ENCODE measurements at places on chromosomes 5 and 9.

DNA sequence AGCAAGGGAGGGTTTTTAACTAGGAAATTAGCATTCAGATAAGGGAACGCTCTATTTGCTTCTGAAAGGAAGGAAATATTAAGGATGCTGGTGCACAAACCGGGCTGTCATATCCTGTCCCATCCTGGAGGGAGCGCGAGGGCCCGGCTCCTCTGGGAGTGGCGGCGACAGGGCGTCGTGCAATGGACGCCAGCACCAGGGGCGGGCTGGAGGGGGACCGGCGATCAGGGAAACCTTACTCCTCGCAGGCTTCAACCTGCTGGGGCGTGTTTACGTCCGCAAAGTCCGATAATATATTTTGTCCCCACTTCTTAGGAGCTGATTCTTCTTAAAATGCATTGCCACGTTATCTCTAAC lies 197.1 kb upstream of the TBCA start:
- no peak for DNase-seq

DNA sequence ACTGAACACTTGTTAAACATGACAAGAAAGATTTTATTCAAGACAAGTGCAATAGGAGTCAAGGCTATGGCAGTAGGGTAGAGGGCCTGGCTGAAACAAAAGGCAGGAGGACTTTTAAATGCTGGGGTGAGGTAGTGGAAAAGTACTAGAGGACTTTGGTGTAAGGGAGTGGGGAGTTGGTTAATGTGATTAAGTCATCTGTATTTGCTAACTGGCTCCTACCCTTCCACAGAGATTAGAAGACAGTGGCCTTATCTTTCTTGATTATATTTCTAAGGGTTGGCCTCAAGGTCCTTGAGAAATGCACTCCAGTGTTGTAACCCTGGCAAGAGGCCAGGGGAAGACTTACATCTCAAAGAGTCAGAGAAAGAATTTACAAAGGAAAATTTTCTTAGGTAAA lies 160.2 kb upstream of the FTMT start:
- DNase-seq, result no peak

GRCh38 chr9:85522459-85523092 lies 219.2 kb downstream of the AGTPBP1 start:
- DNase-seq, result no peak

DNA sequence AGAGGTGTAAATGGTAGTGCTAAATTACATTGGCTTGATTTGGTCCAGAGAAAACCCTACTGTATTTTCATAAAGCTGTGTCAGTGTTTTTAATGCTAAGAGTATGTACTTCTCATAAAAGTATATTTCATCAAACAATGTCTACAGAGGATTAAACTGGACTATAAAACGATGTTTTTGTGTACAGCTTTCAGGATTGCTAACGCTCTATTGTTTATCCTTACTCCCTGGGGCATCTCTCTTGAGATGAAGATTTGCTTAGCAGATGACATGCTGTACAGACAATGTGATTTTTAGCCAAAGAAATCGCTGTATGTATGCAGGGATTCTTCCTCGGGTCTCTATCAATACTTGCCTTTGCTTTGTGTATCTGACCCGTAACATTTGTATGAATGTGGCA lies 216.0 kb downstream of the FBXL7 start:
- no peak for DNase-seq

GRCh38 chr9:26833792-26834191 lies 58.8 kb downstream of the CAAP1 start:
- no peak for DNase-seq

- no peak for DNase-seq
Measured at GRCh38 chr5:152488869-152489268, 83.8 kb upstream of the NMUR2 start.

GRCh38 chr5:87411973-87412629 lies 629 bp downstream of the CCNH start:
- no peak for DNase-seq

All from NCI-H524 treated with DMSO at 0.1 percent for 48 hours (cell line).